Eye (tissue), 1 donor: ENCODE measurements at places on chromosomes 4 and X.

GRCh38 chr4:156228676-156229075 is 275.0 kb upstream of the CTSO start:
- no peak for DNase-seq

DNA sequence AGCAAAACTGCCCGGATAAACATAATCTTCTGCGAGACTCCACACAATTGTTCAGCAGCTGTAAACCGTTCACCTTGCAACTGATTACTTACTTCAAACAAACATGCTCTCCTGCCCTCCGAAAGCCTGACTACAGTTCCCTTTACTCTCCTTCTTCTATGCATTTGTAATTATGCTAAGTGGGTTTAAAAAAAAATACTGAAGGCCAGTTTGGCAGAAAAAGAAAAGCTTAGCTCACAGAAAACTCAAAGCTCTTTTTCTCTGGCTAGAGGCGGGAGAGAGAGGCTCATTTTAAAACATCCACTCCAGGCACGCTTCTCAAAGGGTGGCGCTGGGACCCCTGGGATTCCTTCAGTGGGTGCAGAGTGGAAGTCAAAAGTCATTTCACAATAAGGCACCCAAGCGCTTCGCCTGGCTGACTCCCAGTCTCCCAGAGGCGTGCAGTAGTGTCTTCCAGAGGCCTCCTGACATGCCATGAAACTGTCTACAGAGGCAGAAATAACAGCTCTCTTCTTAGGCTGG is 1.9 kb downstream of the DHRSX start:
- no peak for DNase-seq

- DNase-seq, result peak; percentile 9
These were observed 199.5 kb upstream of the PUDP start for GRCh38 chrX:7347465-7347864.

DNA sequence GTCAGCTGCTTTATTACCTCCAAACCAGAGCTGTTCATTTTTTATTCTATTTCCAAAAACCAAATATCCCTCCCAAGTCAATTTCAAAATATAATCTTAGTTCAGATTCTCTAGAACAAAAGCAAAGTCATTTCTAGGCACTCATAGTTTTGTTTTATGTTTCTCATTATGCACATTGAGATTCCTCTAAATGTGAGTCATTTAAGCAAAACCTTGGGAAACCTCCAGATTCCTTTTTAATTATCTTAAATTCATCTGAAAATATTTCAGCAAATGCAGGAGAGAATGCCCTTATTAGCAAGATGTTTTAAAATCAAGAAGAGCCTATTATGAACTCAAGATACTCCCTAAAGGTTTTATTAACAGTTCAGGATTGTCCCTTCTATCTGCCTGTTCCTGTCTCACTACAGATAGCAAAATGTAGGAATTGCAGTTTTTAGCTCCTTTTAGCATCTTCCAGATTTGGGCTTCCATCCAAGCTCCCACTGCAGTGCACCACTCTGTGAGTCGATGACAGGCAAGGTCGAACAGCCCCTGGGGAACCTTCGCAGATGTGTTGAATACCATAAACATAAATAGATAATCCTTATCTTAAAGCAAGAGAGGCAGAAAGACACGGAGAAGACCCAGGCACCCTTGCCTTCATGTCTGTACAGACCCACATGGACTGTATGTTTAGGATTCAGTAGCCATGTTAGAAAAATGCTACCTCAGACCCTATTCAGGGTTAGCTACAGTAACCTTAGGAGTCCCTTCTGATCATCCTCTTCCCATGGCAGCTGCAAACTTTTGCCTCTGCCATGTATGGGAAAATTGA is 11.3 kb upstream of the SLC9A7 start:
- DNase-seq, result no peak

DNA sequence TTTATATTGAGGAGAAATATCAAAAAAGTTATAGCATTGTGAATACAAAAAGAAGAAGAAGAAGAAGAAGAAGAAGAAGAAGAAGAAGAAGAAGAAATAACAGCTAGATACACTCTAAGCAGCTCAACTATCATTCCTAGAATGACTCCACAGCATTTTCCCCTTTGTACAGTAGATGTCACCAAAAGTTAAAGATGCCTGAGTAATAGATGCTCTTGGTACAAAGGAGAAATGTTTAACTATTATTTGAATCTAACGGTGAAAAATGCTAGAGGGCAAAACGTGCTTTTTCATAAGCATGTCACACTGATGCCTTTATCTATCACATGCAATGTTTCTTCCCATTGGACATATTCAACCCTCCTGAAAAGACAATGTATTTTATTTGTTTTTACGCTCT is 178.4 kb upstream of the GPRIN3 start:
- peak; percentile 49 for DNase-seq
